NAMALWA (cell line): ENCODE measurements at places on chromosomes 11 and 22.

DNA sequence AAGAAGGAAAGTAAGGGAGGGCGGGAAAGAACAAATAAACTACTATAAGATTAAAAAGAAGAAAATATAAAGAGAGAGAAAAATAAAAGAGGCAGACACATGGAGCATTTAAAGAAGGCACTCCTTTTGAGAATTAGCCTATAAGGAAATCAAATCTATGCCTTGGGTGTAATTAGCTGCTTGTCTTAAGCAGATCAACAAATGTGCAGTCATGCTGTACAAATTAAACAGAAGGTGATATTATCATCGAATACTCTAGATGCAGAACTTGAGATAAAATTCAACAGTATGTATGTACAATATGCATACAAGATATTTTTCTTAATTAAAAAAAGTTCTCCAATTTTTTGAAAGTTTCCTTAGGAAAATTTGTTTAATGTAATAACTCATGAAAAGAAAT, 623.0 kb upstream of the CHORDC1 start:
- no peak for DNase-seq

GRCh38 chr22:24285245-24285644, 14.6 kb downstream of the SPECC1L start:
- no peak for DNase-seq

DNA sequence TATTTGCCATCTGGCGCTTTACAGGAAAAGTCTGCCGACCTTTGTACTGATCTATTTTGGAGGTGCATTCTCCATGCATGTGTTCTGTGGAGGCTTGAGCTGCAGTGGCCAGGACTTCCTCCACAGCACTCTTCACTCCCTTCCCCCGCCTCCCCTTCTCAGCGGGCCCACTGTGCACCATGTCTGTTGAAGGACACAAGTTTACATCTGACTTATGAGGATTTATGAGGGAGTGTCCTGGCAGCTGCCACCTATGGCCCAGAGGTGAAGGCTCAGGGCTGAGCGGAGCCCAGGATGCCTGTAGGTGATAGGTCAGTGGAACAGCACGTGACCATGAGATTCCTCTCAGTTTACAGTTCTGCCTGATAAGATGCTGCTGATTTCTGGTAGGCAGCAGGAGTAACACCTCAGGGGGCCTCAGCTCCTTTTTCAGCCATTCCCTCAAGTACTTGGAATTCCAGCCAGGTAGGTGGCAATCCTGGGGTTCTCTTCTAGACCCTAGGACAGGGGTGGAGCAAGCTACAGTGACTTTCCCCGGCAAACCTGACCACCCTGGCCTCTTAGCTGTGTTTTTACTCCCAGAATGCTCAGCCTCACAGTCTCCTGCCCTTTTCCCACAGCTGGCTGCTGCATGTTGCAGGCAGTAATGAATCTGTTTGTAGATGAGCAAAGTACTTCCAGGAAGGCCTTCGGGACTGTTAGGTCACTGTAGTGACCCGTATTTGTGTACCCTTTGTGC, 59.9 kb downstream of the PPFIBP2 start:
- DNase-seq: no peak

- DNase-seq: no peak
Measured at GRCh38 chr22:47032956-47033647, 270.7 kb downstream of the TBC1D22A start.

- no peak for DNase-seq
Measured at GRCh38 chr11:10236840-10237239, 57.2 kb downstream of the SBF2 start.

- no peak for DNase-seq
Measured at GRCh38 chr11:15969281-15969680, 387.1 kb downstream of the SOX6 start.

GRCh38 chr22:29937940-29938693, 55.1 kb downstream of the MTMR3 start:
- no peak for DNase-seq

- DNase-seq: no peak
Measured at GRCh38 chr11:46736615-46737014, 17.6 kb downstream of the F2 start.

- peak; percentile 11 for DNase-seq
Measured at GRCh38 chr11:128039140-128040021, 548.0 kb downstream of the ETS1 start.

- no peak for DNase-seq
Measured at GRCh38 chr11:91857179-91857578, 367.4 kb upstream of the FAT3 start.

GRCh38 chr11:35750981-35751663, 88.5 kb downstream of the TRIM44 start:
- no peak for DNase-seq

DNA sequence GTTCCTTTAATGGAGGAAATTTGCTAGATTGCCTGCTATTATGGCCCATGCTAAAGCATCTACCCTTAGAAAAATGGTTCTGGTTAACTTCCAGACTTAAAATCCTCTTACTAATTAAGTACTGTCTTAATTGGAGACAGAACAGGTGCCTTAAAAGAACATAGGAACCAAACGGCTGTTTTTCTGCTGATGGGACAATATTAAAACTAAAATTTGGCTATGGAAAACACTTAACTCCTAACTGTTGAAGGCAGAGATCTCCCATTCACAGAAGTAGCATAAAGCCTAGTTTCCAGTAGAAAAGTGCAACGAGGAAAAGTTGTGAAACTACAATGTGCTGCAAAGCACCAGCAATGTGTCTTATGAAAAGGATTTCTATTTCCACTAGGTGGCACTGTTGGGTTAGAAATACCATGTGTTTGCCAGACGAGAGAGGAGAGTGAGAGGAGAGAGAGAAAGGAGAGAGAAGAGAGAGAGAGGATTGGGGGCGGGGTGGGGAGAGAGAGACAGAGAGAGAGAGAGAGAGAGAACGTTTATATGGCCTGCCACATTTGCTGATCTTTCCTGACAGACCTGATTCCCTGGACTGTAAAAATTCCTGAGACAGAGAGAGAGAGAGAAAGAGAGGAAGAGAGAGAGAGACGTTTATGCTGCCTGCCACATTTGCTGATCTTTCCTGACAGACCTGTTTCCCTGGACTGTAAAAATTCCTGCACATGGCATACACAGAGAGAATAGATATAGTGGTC, 51.5 kb downstream of the FAM181B start:
- DNase-seq: peak; percentile 89

GRCh38 chr11:65958774-65959420, 2.6 kb upstream of the SART1 start:
- DNase-seq: no peak

- no peak for DNase-seq
Measured at GRCh38 chr22:20022978-20023613, 2.2 kb downstream of the TANGO2 start.

- DNase-seq: no peak
Measured at GRCh38 chr11:19389787-19390303, 149.1 kb upstream of the E2F8 start.

- DNase-seq: no peak
Measured at GRCh38 chr11:80096736-80097135, 655.9 kb upstream of the TENM4 start.

GRCh38 chr11:129598378-129598777, 217.3 kb upstream of the TMEM45B start:
- DNase-seq: no peak

DNA sequence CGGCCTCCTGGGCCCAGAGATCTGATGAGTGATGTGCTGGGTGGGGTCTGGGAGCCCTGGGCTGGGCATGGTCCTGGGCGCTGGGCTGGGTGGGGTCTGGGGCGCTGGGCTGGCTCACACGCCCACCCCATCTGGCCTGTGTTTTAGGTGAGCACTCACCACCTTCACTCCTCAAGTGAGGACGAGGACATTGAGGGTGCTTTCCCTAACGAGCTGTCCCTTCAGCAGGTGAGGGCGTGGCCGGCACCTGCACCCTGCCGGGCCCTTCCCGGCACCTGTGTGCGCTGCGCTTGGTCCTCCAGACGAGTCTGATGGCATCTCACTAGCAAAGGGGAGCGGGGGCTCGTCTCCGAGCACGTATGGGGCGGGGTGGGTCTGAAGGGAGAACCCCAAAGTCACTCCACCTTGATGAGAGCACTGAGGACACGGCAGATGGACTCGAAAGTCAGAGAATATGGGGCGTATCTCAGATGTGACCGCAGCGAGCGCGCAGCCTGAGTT, 37.9 kb downstream of the SBF1 start:
- DNase-seq: no peak
